ENCODE measurements at places on chromosomes 16 and 17. TPM values are rescaled to one million over a fixed set of nuclear protein-coding genes. Genes with fewer than 3 reads are reported as not detected.

The SBK1 gene
- total RNA-seq, result 0.09 TPM

DNA sequence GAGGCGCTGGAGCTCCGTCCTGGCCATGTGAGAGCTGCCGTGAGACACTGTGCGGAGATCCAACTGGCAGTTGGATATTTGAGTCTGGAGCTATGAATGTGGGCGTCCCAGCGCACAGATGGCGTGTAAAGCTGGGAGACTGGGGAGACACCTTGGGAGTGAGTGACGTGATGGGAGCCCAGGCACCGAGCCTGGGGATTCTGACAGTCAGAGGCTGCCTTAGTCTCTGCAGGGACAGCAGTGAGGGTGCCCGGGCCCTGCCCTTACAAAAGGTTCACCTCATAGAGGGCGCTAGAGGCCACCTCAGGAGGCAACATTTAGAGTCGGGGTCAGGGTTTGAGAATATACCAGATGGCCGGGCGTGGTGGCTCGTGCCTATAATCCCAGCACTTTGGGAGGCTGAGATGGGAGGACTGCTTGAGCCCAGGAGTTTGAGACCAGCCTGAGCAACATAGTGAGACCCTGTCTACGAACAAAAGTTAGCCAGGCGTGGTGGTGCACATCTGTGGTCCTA, 194.1 kb upstream of the GSE1 start:
- DNase-seq, result no peak

DNA sequence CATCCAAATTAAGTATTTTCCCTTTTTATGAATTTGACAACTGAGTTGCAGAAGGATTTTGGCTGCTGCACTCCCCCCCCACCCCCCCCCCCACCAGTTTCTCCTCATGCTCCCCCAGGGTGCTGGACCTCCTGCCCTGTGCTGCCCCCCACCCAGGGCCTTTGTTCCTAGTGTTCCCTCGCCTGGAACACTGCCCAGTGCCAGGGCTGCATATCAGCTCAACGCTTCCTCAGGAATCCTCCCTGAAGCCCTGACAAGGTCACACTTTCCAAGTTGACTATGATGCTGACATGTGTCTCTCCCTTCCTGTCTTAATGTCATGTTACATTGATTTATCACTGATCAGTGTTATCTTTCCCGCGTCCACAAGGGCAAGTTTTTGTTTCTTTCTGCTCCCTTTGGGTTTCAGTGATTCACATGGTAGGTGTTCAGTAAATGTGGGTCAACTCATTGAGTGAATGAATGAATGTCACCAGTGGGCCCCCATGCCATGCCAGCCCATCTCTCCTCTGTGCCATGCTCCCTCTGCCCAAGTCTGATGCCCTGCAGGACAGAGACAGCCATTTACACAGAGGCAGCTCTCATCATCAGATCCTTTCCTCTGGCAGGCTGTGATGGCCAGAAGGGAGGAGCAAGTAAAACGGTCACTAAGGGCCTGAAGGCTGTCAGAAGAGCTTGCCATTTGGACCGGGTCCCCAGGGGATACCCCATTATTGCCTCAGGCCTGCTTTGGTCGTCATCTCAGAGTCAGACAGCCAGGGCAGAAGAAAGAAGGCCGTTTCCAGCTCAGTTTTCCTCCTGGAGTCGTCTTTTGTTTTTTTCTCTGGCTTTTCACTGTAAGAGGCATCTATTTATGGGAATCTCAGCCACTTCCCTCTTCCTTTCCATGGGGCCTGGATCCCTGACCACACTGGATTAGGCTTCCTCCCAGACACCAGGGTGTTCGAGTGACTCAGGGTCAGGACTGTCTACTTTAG, 386.2 kb downstream of the SNX29 start:
- no peak for DNase-seq

The PMP22 gene
- total RNA-seq, result 229 TPM

- no peak for DNase-seq
Measured at GRCh38 chr17:7296189-7296861, 1.9 kb upstream of the YBX2 start.

- no peak for DNase-seq
Measured at GRCh38 chr17:80992948-80993624, 1.4 kb downstream of the CHMP6 start.

The PTX4 gene
- not detected for total RNA-seq

The UMOD gene
- not detected for total RNA-seq

The CACNA1G gene
- total RNA-seq, result 3.8 TPM

DNA sequence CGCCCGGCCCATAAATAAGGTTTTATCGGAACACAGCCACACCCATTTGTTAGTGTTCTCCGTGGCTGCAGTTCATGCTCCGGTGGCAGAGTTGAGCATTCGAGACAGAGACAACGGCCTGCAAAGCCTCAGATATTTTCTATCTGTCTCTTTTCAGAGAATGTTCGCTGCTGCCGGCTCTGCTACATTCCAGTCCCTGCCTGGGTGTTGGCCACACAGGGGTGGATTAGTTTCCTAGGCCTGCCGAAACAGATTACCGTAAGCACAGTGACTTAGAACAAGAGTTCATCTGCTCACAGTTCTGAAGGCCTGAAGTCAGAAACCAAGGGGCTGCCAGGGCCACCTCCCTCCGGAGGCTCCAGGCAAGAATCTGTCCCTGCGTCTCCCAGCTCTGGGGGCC, 19.1 kb upstream of the GSG1L start:
- no peak for DNase-seq

- no peak for DNase-seq
Measured at GRCh38 chr17:14777291-14777690, 476.4 kb downstream of the HS3ST3B1 start.

- DNase-seq, result no peak
Measured at GRCh38 chr17:64133546-64134215, 3.7 kb upstream of the ERN1 start.

- no peak for DNase-seq
Measured at GRCh38 chr16:57801098-57801808, 1.0 kb downstream of the KIFC3 start.

DNA sequence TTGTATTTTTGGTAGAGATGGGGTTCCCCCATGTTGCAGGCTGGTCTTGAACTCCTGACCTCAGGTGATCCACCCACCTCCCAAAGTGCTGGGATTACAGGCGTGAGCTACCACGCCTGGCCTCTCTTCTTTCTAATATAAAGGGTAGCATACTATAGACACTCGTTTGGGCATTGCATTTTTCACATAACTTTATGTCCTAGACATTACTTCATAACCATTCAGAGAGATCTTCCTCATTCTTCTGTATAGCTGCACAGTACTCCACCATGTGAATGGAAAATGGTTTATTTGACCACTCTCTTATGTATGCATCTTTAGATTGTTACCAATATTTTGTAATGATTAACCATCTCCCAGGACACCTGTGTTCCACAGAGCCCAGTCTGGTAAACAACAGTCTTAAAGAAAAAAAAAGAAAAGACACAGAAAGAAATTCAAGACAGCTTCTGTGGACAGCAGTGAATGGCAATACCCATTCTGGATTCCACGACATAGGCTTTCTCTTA, 42.1 kb downstream of the TK2 start:
- no peak for DNase-seq

DNA sequence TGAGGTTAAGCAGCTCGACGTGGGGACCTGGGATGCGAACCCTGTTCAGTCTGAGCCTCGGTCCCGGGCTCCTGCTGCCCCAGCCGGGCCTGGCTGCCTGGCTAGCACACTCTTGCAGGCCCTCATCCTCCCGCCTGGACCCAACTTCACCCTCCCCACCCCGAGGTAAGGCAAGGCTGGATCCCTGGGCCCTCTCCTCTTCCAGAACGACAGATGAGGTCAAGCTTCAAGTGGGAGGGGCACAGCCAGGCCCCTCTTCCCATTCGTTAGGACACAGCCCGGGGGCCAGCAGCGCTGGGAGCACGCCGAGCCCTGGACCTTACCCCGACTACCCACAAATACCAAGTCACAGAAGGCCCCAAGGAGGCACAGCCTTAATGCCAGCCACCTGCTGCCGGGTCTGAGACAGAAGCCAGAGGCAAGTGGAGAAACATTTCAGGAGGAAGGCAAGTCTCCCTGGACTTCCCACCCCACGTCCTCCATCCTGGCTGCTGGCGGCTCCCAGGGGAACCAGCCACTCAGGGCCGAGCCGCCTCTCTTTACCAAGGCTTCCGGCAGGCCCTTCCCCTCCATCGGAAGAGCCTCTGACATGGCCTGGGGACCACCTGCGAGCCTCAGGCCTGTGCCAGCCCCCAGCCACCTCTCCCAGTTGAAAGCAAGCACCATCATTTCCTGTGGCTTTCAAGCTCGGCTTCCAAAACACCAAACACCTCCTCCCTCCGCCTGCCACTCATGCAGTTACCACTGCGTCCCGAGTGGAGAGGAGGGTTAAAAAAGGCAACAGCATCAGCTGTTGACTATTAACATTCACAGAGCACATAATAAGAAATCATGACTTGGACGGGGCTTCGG, 59.9 kb downstream of the RPH3AL start:
- DNase-seq, result no peak

The CDH1 gene
- total RNA-seq, result 18.7 TPM

The CDC42EP4 gene
- 224 TPM for total RNA-seq

The AMFR gene
- 215 TPM for total RNA-seq

The FAM222B gene
- total RNA-seq, result 19.0 TPM

The HSF4 gene
- total RNA-seq, result 21.2 TPM

DNA sequence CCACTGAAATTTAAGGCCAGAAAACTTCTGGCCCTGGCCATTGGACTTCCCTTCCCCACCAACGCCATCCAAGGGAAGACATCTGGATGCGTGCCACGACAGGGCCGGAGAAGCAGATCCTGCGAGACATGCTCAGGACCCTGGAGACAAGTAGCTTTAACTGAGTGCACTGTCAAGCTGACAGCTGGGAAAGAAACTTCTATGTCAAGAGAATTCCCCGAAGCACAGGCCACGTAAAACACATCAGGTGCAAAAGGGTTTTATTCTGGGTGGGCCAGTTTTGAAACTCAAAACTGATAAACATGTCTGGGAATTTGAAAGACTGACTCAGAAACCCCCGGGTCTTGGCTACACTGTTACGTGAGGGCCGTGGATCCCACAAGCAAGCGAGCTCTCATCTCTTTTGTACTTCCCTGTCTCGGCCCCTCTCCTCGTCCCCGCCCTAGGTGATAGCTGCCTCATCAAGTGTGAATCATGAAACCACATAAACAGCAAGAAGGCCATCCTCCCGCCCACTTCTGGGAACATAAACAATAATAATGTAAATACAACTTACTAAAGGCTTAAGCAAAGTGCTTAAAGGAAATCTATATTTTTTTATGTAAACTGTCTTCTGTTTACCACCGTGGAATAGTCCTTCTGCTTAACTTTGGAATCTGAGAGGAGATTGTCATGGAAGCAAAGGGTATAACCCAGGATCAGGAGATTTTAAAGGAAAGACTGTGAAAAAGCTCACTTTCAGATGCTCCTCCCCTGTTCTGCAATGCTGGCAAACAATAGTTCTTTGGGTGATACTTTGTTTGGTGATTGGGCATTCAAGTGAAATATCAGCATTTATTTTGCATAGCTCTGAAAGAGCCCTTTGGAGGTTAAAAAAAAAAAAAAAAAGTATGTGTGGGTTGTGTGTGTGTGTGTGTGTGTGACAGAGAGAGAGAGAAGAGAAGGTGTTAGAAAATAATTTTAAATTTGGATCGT, 406.0 kb upstream of the MAF start:
- no peak for DNase-seq

GRCh38 chr17:82173351-82174041, 39.1 kb downstream of the CCDC57 start:
- no peak for DNase-seq

GRCh38 chr16:84519855-84520254, 15.4 kb upstream of the MEAK7 start:
- DNase-seq, result no peak

DNA sequence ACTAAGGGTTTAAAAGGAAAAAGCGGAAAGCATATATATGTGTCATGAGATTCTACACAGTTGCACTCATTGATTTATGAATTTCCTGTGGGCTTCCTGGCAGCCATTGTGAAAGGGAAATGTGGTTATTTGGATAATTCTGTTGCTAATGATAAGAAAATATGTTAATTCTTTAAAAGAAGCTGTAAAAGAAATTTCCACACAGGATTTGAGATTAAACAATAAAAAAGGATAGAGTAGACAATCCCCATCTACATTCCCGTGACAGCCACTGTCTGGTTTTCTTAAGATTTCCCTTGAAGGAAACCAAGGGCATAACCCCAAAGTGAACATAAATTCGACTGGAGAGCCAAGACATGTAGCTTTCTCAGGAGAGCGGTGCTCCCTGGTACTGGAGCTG, 397.5 kb downstream of the CPPED1 start:
- no peak for DNase-seq

The TMEM238L gene
- not detected for total RNA-seq

DNA sequence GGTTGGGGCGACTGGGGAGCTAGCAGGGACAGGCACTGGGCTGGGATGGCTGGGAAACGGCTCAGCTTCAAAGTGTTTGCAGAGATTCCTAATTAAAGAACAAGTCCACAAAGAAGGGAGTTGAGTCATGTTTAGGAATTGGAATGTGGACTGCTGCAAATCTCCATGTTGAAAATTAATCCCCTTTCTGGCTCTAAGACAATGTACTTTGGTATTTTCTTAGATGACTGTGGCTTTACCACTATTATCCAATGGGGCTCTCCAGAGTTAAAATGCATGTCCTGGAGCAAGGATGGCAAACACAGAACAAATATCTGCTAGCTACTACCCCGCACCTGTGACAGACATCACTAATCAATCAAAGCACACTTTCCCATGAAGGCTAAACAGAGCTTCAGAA, 22.2 kb upstream of the WSCD1 start:
- DNase-seq, result no peak

The PRR35 gene
- total RNA-seq, result not detected

GRCh38 chr17:70265471-70265870, 96.1 kb downstream of the KCNJ2 start:
- no peak for DNase-seq

DNA sequence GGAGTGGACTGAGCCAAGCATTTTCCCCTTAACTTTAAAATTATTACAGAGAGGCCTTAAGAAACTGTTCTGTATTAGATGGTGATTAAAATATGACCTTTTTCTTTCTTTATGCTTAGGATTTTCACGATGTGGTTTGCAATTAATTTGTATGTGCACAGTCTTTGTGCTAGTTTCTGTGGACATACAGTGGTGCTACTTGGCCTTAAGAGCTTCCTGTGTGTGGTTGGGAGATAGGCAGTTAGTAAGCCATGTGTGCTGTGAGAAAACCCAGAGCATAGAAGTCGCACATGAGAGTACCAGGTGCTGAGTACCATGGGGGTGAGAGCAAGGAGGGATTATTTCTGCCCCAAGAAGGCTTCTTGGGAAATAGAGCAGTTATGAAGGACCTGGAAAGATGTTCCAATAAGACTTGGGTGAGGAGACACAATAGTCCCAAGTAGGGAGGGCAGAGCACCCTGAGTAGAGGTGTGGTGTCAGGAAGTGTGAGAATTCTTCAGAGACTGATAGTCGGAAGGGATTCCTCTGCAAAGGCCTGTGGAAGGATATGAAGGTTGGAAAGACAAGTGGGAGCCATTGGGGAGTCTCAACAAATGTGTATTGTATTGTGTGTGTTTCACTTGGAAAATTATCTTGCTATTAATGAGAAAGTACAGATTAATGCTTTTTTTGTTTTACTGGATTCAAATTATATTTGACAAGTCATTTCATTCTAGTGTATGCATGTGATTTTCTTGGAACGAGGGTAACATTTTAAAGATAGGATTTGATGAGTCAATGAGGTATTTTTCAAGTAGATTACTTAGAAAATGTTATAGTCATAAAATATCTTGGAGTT, 239.9 kb downstream of the PRKCA start:
- DNase-seq, result no peak
